ENCODE measurements at places on chromosomes 1 and 21. TPM values are rescaled to one million over a fixed set of nuclear protein-coding genes. Genes with fewer than 3 reads are reported as not detected.

Gene SUSD4
- 6.3 TPM for total RNA-seq

GRCh38 chr1:36123356-36123755, 1.7 kb downstream of the COL8A2 start:
- no peak for DNase-seq

GRCh38 chr1:15764269-15764764, 5.7 kb downstream of the FBLIM1 start:
- no peak for DNase-seq

DNA sequence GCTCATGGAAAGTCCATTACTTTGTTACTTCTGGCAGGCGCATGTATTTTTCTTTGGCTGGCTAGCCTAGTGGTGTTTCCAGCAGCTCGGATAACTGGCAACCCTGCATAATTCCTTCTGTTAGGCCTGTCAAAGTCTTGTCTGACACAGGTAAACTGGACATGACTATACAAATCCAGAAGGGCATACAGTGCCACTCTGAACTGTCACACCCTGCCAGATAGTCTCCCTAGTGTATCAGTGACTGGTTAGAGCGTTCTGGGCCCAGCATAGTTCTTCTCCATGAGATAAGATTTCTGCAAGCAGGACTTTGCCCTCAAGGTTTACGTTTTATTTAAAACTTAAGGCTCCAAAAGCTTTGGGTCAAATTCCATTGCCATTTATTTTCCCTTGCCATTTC, 177.7 kb upstream of the GORAB start:
- no peak for DNase-seq

Gene ZNF496
- 17.2 TPM for total RNA-seq

Gene SLFNL1
- total RNA-seq, result 0.69 TPM

DNA sequence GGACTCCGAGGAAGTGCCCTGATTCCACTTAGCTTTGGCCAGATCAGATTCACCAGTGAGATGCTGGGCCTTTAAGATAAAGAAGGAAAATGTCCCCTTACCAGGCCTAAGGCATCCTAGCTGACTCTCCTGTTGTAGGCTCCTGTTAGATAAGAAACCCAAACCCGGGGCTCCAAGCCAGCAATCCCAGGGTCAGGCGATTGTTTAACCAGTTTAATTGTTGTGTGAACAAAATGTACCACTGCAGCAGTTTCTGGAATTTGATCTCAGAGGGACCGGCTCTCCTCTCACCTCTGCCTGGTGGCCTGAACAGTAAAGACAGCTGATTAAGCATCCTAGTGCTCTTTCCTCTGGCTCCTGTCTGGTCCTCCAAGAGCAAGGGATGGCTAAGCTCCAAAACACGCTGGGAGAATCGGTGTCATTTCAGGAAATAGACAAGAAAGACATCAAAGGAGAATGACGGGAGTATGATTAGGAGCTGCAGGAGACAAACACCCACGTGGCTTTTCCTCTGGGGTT, 9.3 kb upstream of the KLHDC8A start:
- DNase-seq, result no peak

Data from urinary bladder (tissue), 4 donors.